ENCODE measurements at places on chromosomes 5 and 9.

- no peak for DNase-seq
These were observed 70.7 kb downstream of the LNPEP start for GRCh38 chr5:97006454-97007060.

DNA sequence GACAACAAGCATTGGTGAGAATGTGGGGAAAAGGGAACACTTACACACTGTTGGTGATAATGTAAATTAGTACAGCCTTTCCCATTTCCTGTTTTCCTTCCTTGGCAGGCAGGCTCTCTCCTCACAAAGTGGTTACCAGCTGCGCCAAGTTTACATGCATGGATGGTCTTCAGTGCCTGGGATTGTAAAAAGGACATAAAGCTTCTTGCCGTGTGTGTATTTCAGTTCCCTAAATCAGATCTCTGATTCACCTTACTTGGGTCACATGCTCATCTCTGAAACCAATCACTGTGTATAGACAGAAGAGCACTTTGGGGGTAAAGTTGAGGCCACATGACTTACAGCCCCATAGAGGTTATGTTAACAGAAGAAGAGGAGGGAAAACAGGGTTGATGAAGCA, 92.8 kb downstream of the CAVIN4 start:
- DNase-seq: no peak

DNA sequence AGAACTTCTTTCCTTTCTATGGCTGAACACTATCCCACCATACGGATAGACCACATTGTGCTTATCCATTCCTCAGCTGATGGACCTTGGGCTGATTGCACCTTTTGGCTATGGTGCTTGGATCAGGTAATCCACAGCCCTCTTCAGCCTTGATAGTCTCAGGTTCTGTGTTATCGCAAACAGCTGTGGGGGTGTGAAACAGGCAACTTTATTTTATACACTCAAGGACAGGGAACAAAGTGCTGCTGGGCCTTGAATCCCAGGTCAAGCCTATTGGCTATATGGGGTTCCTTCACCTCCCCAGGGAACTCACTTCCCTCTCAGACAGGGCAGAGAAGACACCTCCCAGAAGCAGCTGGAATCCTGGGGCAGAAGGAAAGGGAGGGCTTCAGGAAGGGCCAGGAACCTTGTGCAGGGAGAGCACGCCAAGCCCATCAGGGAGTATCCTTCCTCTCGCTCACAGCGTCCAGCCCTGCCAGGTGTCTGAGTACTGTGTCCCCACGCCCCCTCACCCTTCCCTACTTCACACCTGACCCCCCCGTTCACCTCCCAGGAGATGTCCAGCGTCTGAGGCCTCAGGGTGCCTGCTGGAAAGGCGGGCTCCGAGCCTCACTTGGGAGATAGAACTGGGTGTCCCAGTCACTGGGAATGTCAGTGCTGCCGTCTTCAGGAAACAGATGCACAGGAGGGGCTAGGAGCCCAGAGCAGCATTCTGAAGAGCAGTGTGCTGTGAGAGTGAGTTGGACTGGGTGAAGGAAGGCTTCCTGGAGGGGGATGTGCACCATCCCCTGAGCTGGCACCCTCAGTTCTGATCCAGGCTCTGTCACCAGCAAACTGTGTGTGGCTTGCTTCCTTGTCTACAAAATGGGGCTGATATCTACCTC, 32.8 kb downstream of the AFAP1L1 start:
- no peak for DNase-seq

GRCh38 chr5:133917785-133918184, 50.6 kb downstream of the C5orf15 start:
- no peak for DNase-seq

DNA sequence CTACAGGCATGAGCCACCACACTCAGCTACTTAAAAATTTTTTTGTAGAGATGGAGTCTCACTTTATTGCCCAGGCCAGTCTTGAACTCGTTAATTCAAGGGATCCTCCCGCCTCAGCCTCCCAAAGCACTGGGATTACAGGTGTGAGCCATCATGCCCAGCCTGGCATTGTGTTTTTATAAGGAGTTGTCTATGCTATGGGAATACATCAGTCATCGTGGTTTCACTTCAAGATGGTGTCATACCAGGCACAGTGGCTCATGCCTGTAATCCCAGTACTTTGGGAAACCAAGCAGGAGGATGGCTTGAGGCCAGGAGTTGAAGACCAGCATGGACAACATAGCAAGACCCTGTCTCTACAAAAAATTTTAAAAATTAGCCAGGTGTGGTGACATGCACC, 49.7 kb downstream of the CYSTM1 start:
- DNase-seq: no peak

GRCh38 chr9:84271531-84271900, 69.0 kb downstream of the SLC28A3 start:
- DNase-seq: peak; percentile 85

GRCh38 chr5:13831351-13831750, 113.1 kb downstream of the DNAH5 start:
- no peak for DNase-seq

GRCh38 chr5:68884144-68884754, 209.6 kb upstream of the SLC30A5 start:
- no peak for DNase-seq

DNA sequence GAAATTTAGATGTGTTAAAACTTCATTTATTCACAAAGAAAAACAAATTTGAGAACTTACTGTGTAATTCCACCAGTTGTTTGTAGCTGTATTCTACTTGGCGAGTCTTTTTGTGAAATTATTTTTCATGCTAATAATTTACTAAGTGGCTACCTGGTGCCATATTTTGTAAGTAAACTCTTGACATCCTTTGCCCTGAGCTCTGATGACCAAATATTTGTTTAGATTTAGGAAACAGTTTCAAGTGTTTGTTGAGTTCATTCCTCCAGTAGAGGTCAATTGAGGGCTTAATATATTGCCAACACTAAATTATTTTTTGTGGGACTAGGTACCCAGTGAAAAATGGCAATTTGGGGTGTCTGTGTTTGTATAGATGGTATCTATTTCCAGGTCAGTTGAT, 3.7 kb downstream of the CNTLN start:
- no peak for DNase-seq

DNA sequence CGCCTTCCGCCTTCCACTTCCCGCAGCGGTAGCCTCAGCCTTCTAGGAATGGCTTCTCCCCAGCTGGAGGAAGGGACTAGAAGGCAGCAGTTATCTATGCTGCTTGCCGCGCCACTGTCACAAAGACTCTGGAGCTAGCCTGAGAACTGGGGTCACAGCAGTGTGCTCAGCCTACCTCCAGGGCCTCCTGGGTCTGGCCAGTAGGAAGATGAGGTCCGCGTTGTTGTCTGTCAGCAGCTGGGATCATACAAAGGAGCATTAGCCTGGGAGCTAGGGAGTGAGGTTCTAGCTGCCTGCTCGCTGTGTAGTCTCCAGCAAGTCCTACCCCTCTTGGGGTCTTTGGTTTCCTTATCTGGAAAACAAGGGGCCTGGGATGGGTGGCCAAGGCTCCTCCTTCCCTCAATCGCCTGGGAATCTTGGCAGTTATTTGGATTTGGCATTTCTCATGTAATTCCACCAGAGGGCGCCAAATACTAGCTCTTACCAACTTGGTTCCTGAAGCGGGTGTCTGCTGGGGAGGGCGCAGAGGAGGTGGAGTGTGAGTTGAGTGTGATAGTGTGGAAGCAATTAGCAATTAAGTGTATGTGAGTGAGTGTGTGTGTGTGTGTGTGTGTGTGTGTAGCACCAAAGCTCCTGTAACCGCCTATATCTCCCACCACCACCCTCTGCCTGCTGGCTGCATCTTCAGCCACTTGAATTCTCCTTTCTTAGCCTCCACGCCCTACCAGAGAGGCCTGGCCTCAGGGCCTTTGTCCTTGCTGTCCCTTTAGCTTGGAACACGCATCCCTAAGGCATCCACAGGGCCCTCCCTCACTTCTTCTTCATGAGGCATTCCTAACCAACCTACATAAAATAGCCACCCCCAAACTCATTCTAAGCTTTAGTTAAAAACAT, 97.1 kb downstream of the ENTREP1 start:
- DNase-seq: peak; percentile 71

DNA sequence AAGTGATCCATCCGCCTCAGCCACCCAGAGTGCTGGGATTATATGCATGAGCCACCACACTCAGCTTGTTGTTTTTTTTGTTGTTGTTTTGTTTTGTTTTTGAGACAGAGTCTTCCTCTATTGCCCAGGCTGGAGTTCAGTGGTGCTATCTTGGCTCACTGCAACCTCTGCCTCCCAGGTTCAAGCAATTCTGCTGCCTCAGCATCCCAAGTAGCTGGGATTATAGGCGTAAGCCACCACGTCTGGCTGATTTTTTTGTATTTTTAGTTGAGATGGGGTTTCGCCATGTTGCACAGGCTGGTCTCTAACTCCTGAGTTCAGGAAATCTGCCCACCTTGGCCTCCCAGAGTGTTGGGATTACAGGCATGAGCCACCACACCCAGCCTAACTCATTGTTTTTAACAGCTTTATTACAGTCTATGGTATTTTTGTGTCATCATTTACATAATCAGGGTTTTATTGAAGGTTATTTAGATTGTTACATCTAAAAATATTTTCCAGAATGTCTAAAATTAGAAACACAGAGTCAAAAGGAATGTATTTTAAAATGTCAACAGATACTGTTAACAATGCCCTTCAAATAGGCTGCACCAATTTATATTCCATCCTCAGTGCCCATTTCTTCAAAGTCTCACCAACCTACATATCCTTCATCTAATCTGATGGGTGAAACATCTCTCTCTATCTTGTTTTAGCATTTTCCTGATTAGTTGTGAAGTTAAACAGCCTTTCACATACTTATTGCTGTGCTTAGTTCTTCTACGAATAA, 18.6 kb downstream of the KIF3A start:
- no peak for DNase-seq

- peak; percentile 62 for DNase-seq
These were observed 820 bp upstream of the NFX1 start for GRCh38 chr9:33289496-33289895.

DNA sequence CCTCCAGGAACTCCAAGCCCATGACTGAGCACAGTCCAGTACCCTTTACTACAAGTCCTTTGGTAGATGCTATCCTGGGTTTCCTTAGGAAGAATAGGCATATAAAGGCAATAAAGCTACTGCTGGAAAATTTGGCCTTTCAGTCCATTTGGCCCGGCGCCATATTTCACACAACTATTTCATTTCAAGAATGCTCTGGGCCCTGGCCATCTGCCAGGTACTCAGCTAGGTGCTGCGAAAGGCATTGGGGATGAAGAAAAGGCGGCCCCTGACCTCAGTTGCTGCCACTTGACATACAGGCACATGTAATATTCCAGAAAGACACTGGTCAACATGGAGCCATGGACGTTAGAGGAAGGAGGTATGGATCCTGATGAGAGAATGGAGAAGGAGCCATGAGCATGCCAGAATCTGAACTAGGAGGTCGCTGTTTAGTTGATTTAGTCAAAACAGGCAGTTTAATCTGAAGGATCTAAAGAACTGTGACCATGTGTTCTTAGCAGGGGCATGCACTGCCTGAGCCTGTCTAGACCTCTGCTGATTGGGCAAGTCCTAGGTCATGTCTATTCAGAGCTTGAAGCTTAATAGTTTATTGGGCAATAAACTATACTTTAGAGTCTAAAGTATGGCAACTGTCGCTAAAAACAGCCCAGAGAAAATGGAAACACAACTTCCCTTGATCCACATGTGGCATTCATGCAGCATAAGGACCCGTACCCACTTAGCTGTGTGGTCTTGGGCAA, 149.3 kb downstream of the MELK start:
- no peak for DNase-seq

DNA sequence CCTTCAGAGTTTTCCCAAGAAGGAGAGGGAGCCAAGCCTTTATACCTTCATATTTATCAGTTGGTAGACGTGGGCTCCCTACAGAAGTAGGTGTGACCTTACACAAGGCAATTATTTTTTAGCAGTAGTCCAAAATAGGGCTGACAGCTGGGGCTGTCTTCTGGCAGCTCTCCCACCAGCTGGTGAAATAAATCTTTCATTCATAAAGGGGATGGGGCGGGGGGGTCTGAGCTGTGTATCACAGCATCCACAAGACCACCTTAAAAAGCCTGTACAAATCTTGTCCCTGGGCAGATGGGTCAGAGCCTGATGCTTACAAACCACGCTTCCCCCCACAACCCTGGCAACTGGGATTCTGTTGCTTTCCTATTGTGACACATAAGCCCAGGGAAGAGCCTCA, 19.7 kb downstream of the CSF2 start:
- DNase-seq: no peak

GRCh38 chr5:127441799-127442484, 75.5 kb upstream of the PRRC1 start:
- no peak for DNase-seq

DNA sequence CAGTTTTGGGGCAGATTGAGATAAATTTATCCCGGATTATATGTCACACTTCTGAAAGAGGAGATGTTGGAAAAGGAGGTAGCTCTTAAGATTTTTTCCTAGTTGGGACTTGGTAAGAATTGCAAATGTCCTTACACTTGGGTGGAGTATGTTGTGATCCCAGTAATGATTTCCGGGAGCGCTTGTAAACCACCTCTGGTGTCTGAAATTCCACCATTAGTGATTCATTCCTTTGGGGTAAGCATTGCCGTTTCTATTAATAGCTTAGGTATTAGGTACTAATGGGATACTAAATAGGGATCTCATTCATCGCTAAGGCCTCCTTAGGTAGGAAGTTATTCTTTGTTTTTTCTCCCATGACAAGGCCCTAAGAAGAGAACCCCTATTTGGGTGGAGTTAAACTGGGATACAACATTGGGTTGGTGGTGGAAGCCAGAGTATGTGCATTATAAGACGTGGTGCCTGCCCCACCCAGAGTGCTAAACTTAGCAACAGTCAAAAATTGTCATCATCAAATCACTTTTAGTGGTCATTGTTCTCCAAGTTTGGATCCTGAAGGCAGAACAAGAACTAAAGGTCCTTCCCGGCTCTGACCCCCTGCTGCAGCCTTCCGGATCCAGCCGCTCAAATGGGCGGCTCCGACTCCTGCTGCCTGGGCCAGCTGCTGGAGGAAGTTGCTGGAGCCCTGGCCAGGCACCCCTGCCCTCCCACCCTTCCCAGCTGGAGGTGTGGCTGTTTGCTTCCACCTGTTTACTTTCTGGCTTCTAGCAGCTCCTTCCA, 31.7 kb upstream of the DAB2IP start:
- no peak for DNase-seq

GRCh38 chr5:154878642-154879335, 20.4 kb downstream of the CNOT8 start:
- DNase-seq: no peak

DNA sequence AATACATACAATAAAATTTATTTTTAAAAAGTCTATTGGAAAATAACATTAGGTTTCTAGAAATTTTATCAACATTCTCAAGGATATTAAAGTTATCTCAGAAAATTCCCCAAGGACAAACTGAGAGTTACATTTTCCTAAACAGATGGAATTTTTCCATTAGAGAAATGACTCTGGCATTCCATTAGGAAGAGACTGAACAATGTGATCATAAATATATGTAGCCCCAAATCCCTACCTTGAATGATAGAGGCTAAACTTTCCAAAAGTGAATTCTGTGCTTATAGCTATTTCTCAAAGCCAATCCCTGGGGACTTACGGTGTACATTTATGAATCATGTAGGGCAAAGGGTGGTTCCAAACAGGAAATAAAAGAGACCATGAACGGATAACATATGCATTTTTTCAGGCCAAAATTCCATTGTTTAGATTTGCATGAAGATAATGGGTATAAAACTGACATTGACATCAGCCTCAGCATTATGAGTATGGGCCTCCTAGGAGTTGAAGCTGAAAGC, 1181.0 kb upstream of the DMAC1 start:
- no peak for DNase-seq

Measured in right forelimb (tissue), 1 donor.